Small intestine (tissue), 16 donors: ENCODE measurements at places on chromosomes 1 and 21. TPM values are rescaled to one million over a fixed set of nuclear protein-coding genes. Genes with fewer than 3 reads are reported as not detected.

GRCh38 chr21:44199448-44199847 is 41.3 kb downstream of the ICOSLG start:
- DNase-seq = no peak

GRCh38 chr1:244436336-244437085 is 15.2 kb downstream of the ADSS2 start:
- DNase-seq = no peak

Gene OPTC
- polyA plus RNA-seq = not detected

Gene C1orf116
- polyA plus RNA-seq = 18.9 TPM

DNA sequence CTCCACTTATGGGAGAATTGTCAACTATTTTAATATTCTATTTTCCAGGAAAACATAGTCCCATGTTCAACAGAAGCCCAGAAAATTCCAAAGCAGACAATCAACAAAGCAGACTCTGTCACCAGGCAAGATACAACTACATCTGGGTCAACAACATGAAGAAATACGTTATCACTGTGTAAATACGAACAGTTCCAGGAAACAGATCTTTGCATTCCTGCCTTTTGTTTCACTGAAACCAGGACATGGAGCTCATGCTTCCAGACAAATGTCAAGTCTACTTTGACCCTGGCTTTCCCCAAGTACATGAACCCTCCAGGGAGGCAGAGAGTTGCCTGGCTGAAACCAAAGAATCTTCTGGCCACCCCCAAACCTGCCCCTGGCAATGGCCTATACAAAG is 106.7 kb downstream of the SETD4 start:
- DNase-seq = peak; percentile 65

Gene VAV3
- 50.2 TPM for polyA plus RNA-seq

DNA sequence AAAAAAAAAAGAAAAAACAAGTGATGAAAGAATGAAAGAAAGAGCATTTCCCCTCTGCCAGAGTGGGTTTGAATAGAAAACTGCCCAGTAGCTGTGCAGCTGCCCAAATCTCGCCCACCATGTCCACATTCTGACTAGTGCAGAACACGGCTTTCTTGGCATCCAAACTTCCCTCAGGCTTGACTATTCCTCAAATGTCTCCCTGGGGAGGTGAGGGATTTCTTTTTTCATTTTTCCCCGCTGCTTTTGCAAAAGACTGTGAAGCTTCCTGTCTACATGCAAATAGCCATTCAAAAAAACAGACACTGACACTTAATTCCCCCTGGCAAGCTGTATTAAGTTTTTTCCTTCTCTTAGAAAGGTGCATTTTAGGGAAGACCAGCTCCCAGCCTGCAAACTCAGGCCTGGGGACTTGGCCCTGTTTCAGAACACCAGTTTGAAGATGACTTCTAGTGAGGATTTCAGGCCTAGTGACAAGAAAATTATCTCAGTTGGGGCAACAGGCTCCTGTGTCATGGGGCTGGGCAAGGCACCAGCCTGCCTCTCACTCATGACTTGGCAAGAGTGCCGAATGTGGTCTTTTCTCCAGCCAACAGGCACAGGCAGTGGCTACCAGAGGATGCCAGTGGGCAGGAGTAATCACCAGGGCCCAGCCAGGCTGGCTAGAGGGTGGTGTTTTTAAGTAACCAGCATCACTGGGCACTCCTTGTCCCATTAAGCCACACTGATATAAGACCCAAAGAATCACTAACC is 178.1 kb upstream of the NFIA start:
- DNase-seq = no peak

DNA sequence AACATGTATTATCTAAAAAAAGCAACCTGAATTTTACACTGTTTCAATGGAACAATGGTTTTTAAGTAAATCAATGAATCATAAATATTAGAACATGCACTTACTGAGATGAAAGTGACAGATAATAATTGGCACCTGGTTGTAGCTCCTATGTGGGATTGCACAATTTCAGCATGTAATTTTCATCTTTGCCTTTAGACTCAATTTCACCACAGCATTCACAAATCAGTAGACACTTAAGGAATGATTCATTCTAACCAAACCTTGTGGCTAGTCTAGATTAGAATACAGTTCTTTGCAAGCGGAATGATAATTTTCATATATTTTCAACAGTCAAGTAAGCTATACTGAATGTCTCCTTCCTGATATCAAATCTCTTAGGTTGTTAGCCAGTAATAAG is 853.4 kb downstream of the KCNT2 start:
- DNase-seq = no peak

GRCh38 chr21:45763074-45763473 is 119.5 kb downstream of the PCBP3 start:
- DNase-seq = no peak

DNA sequence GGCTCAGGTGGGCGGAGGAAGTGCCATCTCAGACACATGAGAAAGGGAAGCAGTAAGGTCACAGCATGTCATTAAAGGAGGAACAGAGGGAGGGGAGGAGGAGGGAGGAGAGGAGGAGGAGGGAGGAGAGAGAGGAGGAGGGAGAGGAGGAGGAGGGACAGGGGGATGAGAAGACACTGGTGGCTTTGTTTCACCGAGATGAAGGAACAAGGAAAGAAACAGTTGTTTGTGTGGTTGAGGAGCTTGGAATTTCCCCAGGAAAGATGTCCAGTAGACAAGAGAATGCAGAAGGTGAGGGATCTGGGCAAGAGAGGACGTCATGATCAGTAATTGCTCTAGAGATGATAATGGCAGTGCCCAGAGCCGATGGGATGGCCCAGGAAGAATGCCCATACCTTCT is 97.7 kb downstream of the AJAP1 start:
- no peak for DNase-seq

DNA sequence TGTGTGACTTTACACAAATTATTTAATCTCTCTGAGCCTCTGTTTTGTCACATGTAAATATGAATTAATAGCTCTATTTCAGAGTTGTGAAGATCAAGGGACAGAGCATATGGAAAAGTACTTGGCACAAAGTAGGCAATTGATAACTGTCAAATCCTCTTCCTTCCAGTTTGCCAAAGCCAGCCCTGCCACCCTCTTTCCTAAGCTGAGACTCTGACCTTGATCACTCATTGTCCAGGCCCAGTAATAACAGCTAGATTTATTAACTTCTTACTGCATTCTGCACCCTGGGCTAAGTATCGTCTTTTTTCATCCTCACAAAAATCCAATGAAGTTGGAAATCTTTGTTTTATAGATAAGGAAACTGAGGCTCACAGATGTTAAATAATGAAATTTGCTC is 70.8 kb upstream of the ATP1A1 start:
- peak; percentile 59 for DNase-seq

Gene TCEA3
- 55.2 TPM for polyA plus RNA-seq

DNA sequence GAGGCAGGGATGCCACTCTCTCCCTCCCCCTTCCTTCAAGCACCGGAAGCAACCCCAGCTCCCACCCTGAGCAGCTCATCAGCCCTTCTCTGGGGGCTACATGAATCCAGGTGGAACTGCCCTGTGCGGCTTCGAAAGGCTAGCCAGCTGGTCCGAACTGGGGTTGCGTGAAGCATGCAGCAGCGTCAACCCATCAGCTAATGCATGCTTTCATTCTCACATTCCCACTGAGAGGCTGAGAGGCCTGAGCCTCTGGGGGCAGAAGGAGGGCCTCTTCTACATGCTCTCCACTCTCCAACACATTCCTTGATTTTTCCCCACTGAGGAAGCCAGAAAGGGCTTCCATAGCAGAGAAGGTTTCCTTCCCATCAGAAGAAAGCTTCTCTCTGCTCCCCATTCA is 5.6 kb downstream of the RXRG start:
- DNase-seq = no peak

Gene C1orf141
- polyA plus RNA-seq = not detected

Gene MYOC
- 2.0 TPM for polyA plus RNA-seq

Gene DNAJC6
- polyA plus RNA-seq = 2.5 TPM

DNA sequence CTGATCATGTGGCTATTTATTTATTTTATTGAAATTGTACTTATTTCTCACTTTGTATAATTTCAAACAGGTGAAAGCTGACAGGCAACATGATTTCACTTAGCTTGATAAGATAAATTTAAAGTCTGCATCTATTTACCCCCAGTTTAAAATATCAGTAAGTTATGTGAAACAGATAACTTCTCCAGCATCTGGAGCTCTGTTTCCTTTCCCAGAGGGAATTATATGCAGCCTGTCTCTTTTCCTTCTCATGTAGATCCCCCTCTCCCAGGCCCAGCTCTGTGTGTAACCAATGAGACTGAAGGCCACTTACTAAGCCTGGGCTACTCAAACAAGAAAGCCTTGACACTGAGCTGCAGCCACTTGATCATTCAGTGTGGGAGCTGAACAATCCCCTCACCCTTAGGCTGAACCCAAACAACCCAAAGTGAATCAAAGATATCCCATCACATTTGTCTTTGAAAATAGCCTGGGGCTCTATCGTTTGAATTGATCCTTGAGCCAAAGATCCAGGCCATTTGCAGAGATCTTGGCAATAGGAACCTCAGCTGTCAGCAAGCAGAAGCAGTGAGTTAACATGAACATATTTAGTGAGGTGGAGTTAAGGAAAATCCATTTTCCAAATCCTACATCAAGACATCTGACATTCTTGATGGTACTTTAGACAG is 383.9 kb downstream of the TGFB2 start:
- DNase-seq = no peak

DNA sequence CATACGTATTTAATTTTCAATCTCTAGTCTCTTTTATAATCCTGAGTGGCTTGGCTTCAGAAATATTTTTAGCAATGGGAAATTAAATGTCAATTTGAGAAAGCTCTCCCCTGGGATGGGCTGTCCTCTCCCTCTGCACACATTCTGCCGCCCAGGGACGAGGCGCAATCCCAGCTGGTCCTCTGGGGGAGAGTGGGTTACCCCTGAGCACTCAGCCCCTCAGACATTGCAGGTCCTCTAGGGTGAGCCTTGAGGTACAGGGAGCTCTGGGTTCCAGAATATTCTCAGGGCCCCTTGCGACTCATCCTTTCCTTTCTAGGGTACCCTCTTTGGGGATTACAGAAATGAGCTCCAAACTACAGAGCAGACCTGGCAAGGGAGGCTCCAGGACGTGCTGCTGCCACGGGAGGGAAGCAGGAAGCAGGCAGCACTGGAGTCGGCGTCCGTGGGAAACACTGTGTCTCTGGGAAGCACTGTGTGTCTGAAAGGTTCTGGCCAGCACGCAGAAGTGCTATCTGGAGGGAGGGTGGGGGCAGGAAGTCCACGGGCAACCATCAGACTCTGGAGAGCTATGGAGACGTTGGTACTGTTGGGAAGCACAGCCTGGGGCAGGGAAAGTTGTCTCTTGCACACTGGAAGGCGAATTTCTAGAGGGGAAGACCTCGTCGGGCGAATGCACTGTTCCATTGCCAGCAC is 343.3 kb upstream of the VAMP3 start:
- DNase-seq = no peak

DNA sequence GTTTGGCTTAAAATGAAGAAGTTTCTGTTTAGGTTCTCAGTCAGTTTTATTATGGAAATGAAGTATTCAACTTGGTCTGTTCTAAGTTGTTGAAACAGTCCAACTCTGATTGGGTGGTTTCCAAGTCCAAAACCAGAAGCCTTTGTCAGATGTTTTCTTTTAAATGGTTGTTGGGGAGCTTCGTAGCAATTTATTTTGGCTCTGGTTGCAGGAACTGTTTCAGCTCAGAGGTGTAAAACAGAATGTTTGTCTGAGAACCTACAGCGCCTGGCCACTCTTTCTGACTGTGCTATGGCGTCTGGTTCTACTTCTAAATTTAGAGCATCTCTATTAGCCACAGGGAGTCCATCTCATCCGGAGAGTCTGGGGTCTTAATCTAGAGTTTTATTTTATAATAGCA is 582.6 kb upstream of the TMPRSS15 start:
- DNase-seq = no peak

GRCh38 chr1:229070168-229070567 is 200.7 kb upstream of the RAB4A start:
- peak; percentile 56 for DNase-seq

Gene KDF1
- 30.4 TPM for polyA plus RNA-seq

Gene RPRD2
- 37.5 TPM for polyA plus RNA-seq

GRCh38 chr1:19395678-19396192 is 83.6 kb downstream of the SLC66A1 start:
- DNase-seq = no peak

DNA sequence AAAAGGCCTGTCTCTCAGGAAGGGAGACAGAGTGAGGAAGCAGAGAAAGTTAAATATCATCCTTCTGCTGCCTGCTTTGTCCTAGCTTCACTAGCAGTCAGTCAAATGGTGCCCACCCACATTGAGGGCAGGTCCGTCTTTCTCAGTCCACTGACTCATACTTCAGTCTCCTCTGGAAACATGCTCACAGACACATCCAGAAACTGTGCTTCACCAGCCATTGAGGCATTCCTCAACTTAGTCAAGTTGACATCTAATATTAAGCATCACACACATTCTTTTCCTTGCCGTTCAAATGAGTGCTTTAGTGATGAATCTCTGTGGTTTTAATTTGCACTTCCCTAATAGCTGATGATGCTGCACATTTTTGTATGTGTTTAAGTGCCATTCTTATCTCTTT is 777.8 kb upstream of the PRMT6 start:
- no peak for DNase-seq

DNA sequence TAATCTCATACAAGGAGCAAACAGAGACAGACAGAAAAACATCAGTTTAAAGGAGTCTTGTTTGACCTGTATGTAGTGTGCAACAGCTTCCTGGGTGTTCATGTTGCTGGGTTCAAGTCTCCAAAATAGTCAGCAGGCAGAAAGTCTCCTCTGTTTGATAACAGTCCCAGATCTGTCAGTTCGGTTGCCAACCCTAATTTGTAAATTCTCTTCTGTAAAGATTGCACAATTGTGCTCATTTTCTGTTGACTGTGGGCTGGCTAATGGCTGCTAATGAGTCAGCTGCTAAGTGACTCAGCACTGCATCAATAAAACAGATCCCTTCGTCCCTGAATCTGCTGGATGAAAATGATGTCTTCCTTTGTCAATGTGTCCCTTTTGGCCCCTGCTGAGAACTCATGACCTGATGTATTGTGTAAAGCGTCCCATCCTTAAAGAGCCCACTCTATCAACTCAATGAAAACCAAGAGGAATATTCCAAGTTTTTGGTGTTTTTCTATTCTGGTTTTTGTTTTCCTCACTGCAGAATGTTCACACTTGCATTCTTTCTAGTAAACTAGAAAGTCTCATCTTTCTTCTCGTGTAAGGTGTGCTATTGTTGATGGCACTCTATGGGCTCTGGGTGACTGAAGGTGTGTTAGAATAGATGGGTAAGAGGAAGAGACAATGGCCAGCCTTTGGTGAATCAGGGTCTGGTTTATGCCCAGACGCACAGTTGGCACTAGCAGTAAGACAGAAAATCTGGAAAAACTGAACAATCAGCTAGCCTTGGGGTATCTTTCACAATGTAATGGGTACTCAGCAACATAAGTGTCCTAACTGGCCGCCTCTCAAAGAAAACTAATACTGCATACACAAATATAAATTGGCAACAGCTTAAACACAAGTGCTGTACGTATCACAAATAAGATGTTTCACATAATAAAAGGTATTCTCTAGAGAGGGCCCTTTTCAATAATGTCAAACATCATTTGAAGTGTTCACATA is 75.1 kb upstream of the SIPA1L2 start:
- DNase-seq = peak; percentile 84

GRCh38 chr21:39218082-39218409 is 34.8 kb upstream of the PSMG1 start:
- no peak for DNase-seq

- DNase-seq = no peak
These were observed 37.8 kb upstream of the CD34 start for GRCh38 chr1:207948536-207949250.

- no peak for DNase-seq
These were observed at the start of gene RNPEP for GRCh38 chr1:201982623-201983379. Gene RNPEP (plus strand): TSS chr1:201982648. CDS start chr1:201982667, 19 bp downstream.

- peak; percentile 31 for DNase-seq
These were observed 1.2 kb downstream of the SH3GLB1 start for GRCh38 chr1:86705665-86705985.

Gene OR2T35
- not detected for polyA plus RNA-seq
